Left ventricle myocardium inferior (tissue), 1 donor: ENCODE measurements at places on chromosomes 5 and 9. TPM values are rescaled to one million over a fixed set of nuclear protein-coding genes. Genes with fewer than 3 reads are reported as not detected.

- no peak for DNase-seq
These were observed 85.5 kb upstream of the CTSL start for GRCh38 chr9:87640385-87640795.

DNA sequence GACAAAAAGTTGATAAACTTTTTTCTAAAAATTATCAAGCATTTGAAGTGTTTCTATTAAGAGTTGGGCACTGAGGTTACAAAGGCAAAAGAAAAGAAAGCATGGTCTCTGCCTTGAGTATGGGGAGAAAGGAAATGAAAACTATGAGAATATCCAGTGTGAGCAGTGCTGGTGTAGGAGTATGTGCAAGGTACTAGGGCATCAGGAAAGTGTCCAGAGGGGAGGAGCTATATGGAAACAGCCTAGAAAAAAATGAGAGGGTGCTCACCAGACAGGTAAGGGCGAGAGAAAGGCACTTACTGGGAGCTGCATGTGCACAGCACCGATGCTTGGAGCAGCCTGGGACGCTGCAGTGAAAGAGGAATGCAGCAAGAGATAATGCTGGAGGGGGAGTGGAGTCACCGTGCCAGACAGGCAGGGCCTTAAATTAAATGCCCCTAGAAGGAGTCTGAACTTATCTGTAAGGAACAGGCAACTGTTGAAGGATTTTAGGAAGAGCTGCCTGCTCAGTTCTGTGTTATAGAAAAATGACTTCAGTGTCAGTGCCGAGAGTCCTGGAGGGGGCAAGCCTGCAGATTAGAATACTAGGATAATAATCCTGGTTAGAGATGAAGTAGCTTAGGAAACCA, 14.0 kb downstream of the MCC start:
- DNase-seq, result no peak

GRCh38 chr9:129074106-129074505, 6.8 kb upstream of the DOLPP1 start:
- no peak for DNase-seq

- DNase-seq, result no peak
These were observed 183.3 kb downstream of the MAST4 start for GRCh38 chr5:66779528-66779927.

- no peak for DNase-seq
These were observed 92.3 kb downstream of the GAS1 start for GRCh38 chr9:86854898-86855523.

DNA sequence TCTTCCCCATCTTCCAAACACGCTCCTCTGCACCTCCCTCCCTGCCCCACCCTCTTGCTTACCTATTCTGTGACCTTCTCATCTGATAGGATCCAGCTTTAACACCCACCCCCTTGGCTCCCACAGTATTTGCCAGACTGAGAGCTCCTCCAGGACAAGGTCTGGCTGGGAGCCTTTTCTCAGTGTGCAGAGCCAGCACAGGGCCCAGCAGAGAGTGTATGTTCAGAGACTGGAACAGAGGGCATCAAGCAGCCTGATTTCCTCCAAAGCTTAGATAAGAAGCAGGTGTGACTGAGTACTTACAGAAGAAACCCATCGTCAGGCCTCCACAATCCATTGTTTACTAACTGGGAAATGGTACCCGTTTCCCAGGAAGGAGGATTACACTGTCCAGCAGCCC, 26.6 kb downstream of the LHX6 start:
- no peak for DNase-seq

DNA sequence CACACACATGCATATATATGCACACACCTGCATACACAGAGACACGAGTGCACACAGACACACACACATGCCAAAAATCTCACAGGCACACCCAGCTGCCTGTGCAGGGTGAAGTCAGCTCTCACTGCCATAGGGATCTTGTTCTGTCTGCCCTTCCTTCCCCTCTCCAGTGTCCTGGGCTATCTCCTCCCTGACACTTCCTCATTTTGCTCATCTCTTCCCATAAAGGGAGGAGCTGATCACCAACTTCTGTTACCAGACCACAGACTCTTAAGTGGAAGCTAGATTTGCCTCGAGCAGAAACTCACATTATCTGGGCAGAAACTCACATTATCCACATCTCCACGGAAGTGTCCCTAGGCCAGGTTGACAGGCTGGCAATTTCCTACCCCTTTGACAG, 28.7 kb downstream of the LCP2 start:
- DNase-seq, result no peak

GRCh38 chr5:154373729-154374179, 72.0 kb upstream of the SAP30L start:
- DNase-seq, result no peak

GRCh38 chr9:85543196-85543595, 198.6 kb downstream of the AGTPBP1 start:
- no peak for DNase-seq

DNA sequence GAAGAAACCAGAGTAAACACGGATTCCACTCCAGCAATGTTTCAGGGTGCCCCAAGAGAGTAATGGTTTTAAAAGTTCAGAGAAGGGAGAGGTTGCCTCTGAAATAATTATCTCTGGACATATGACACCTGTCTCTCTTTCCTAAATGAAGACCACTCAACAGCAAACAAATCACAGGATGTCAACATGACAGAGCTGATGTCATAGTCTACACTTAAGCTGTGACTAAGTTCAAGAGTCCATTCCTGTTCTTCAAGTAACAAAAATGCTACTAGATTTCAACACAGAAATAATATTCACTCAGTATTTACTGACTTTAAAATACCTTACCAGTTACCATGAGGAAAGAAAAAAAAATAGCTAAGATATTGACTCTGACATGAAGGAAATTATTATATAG, 44.7 kb upstream of the SLC30A5 start:
- no peak for DNase-seq

DNA sequence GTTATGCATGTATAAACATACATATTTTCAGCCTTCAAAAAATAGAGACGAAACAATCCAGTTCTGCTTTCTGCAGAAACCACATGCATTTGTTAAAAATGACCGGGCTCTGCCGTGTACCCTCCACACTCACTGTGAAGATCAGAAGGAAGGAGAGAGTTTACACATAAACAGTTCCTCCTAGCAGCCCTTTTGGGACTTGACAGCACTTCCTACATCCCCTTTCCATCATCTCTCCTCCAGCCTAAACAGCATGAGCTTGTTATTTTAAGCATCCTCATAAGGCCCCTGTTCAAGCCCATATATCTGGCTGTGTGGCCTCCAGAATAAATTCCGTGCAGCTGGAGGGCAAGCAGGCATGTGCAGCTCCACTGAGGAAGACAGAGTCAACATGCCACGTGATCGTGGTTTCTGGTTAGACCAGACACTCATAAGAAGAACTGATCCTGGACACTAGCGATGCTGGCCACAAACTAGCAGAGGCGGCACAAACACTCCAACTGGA, 42.2 kb downstream of the NIPAL4 start:
- DNase-seq, result no peak

- DNase-seq, result no peak
These were observed 367.1 kb upstream of the MPDZ start for GRCh38 chr9:13646500-13647021.

DNA sequence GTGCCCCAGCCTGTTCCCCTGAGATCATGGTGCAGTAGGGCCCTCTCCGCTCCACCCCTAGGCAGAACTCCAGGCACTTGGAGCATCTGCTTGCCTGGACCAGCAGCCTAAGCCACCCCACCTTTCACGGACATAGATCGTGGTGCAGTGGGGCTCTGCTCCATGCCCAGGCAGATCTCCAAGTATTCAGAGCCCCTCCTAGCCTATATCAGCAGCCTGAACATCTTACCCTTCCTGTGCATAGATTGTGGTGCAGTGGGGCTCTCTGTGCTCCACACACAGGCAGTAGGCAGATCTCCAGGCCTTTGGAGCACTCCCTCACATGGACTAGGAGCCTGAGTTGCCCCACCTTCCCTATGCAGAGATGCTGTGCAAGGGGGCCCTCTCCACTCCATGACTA, 103.0 kb downstream of the GLIS3 start:
- no peak for DNase-seq

- no peak for DNase-seq
These were observed 25.4 kb downstream of the ZNF300 start for GRCh38 chr5:150879358-150879757.

DNA sequence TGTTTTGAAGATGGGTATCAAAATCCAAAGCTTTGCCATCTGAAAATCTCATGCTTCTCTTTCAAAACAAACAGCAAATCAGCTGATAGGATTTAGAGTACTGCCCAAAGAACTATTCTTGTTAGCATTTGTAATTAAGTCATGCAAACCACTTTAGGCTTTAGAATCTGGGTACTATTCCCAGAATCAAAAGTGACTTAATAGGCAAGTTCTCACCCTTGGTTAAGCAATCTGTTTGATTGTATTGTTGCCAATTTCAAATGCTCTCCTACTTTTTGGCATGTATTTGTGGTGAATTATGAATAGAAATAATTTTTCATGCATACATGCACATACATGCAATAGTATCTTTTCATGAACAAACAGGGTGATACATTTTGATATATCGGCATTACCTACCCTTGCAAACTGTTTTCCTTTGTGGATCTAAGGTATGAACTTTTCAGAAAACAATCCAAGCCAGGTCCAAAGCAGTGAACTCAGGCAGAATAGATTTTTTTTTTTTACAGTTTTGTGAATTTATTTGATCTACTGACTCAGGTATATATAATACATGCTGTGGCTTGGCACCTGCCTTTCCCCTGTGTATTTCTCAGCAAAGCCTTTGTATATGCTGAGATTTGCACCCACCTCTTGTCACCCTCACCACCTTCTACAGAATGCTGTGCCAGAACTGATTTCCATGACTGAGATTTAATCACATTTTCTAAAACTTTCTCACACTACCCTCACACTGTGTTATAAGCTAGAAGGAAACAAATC, 9.0 kb downstream of the IL33 start:
- no peak for DNase-seq

The SLC34A3 gene
- not detected for total RNA-seq

The RANBP6 gene
- 23.4 TPM for total RNA-seq

The C8G gene
- total RNA-seq, result 3.6 TPM

The TERT gene
- total RNA-seq, result not detected

The FOXB2 gene
- total RNA-seq, result not detected

The TTC23L gene
- not detected for total RNA-seq

The NR6A1 gene
- 1.0 TPM for total RNA-seq

The SPINK1 gene
- total RNA-seq, result 1.2 TPM

The PCDHGA2 gene
- 7.8 TPM for total RNA-seq

The COL15A1 gene
- total RNA-seq, result 45.4 TPM

The PCDHAC1 gene
- total RNA-seq, result not detected

The PCDHGA9 gene
- total RNA-seq, result 3.9 TPM
